ENCODE measurements at places on chromosomes 2 and 18.
A peak's percentile ranks its signal among the peaks of the same experiment; 100 is the strongest.

DNA sequence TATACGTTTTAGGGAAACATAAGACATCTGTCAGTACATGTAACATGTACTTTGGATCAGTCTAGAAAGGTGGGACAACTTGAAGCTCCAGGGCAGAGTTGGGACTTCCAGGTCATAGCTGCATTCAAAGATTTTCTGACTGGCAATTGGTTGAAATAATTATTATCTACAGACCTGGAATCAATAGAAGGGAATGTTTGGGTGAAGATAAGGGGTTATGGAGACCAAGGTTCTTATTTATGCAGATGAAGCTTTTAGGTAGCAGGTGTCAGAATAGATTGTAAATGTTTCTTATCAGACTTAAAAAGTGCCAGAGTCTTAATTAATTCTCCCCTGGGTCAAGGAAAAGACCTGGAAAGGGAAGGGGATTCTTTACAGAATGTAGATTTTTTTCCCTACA, 19.8 kb downstream of the RPIA start:
- no peak for DNase-seq

DNA sequence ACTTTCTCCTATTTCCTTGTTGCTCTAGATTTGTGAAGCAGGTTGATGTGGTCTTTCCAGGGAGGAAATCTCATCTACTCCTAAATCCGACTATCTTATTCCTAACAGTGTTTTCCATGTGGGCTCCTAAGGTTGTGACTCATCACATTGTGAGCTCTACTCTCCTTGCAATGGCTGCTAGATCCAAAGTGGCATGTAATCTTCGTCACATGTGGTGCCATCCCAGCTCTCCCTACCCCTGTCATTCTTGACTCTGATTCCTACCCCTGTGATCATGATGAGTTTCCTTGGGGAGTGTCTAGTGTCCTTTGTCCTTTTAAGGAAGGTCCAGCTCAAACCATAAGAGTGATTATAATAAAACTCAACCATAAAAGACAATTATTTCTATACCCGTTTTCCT, 47.3 kb upstream of the GULP1 start:
- DNase-seq, result peak; percentile 23

GRCh38 chr2:152635635-152636298, 81.5 kb downstream of the PRPF40A start:
- peak; percentile 54 for DNase-seq

- DNase-seq, result no peak
Measured at GRCh38 chr18:21054252-21054821, 57.3 kb downstream of the ROCK1 start.

- peak; percentile 93 for DNase-seq
Measured at GRCh38 chr2:8148260-8149006, 533.4 kb upstream of the ID2 start.

- DNase-seq, result no peak
Measured at GRCh38 chr2:162230761-162231160, 12.5 kb downstream of the FAP start.

DNA sequence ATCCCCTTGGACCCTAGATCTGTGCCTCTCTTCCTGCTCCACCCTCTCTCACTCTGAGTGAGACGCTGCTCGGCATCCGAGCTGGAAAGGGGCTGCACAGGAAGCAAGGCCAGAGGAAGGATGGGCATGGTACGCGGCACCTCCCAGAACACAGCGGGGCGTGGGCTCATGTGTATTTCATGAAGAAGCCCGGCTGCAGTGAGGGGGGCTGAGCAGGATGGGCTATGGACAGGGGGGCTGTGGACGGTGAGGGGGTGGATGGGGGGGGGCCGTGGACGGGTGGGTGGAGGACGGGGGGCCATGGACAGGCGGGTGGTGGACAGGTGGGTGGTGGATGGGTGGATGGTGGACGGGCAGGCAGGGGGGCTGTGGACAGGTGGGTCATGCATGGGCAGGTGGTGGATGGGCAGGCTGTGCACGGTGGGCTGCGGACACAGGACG, 28.5 kb downstream of the SLC66A2 start:
- DNase-seq, result no peak

GRCh38 chr2:6864923-6865345, 773 bp downstream of the CMPK2 start:
- DNase-seq, result no peak

GRCh38 chr2:238499731-238500580, 73.2 kb downstream of the ASB1 start:
- no peak for DNase-seq

GRCh38 chr2:30139131-30139870, 7.5 kb upstream of the YPEL5 start:
- no peak for DNase-seq

GRCh38 chr2:105517814-105518705, 119.2 kb upstream of the FHL2 start:
- peak; percentile 62 for DNase-seq

GRCh38 chr2:37059841-37060240, 24.3 kb downstream of the HEATR5B start:
- no peak for DNase-seq

DNA sequence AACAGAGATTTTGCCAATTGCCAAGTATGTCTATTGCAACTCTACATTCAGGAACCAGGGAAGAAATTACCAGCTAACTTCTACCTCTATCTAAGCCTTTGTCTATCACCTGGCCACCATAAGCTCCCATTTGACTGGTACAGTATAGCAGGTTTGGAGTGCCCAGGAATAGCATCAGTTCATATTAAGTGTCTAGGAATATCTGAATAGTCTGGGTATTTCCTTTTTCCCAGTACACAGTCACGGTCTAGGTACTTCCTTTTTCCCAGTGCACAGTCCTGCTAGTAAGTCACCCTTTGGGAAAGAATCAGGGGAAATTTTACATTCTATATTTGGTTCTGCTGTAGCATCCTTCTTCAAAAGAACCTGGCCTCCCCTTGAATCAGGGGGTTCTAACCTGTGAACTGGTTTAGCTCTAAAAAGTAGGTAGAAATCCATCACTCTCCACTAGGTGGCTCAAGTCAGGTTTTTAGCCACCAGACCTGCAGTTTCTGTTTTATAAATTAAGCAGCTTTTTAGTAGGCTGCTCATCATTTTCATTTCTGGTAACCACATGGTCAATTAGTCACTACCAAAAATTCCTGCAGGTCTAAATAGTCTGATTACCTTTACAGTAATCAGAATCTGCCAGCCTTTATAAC, 49.3 kb upstream of the DNAJC10 start:
- peak; percentile 38 for DNase-seq

GRCh38 chr2:232299927-232300674, 78.5 kb upstream of the ALPP start:
- no peak for DNase-seq

GRCh38 chr2:158217593-158217992, 115.9 kb downstream of the UPP2 start:
- DNase-seq, result no peak

DNA sequence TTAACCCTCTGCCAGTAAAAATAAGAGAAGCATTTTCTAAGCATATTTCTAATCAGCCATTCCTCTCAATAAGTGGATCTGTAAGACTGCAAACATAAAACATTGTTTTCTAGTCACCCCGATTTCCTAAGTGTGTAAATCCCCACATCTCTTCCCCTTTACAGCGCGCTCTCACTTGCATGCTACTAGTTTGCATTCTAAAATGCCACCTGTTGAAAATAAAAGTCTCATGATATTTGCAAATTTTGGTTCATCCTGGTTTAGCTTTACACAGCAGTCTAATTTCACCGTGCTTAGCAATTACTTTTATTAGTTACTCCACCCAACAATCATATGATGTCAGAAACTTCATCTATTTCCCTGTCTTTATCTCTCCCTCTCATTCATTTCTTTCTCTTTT, 1230.7 kb upstream of the ZEB2 start:
- no peak for DNase-seq

- no peak for DNase-seq
Measured at GRCh38 chr18:63206433-63207142, 113.0 kb downstream of the BCL2 start.

DNA sequence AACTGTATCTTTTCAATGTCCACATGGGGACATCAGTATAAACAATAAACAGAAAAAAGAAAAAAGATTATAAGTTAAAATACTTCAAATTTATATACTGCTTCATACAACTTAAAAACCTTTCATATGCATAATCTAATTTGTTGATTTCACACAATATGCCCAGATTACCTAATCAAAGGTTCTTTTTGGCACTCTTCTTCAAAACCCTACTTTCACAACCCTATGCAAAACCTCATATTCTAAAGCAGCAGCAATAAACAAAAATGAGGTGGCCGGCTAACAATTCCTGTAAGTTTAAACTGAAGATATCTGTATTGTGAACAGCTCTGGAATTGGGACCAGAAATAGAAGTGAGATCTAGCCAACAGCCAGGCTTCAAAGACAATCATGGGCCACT, 28.6 kb downstream of the STK17B start:
- DNase-seq, result no peak

- no peak for DNase-seq
Measured at GRCh38 chr18:4658804-4659203, 203.7 kb upstream of the DLGAP1 start.

- peak; percentile 6 for DNase-seq
Measured at GRCh38 chr2:186459009-186459408, 27.1 kb upstream of the ZC3H15 start.

DNA sequence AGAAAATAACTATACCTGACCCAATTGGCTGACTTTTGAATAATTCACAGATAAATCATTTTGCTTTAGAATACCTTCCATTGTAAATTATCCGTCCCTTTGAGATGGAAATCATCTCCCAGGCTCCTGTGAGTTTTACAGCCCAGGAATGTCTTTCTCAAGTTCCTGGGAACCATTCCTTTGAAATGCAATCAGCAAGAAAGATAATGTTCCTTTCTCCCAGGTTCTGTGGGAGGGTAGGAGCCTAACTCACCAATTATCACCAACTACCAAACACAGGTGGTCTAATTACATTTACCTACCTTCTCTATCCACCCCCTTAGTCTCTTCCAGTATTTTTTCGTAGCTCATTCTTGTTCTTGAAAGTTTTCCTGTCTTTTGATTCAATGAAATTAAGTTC, 1016.0 kb downstream of the SOCS6 start:
- DNase-seq, result no peak

- DNase-seq, result no peak
Measured at GRCh38 chr2:193556766-193557470, 1362.2 kb upstream of the TMEFF2 start.

- DNase-seq, result no peak
Measured at GRCh38 chr2:235951493-235951892, 216.7 kb downstream of the GBX2 start.

DNA sequence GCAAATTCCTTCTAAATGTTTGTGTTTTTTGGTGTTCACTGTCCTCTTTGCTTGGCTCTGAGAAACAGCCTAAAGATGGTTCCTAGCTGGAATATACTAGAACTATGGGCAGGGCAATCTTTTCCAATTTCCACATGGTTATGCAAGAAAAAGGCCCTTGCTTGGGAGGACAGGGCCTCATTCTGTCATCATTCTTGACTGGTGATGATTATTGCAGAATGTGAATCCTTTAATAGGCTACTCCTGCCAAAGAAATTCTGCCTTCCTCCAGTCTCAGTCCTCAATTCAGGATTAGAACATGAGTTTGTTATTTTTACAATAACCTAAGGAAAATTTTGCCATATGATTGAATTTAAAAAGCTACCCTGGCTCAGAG, 218.7 kb downstream of the HNMT start:
- no peak for DNase-seq

DNA sequence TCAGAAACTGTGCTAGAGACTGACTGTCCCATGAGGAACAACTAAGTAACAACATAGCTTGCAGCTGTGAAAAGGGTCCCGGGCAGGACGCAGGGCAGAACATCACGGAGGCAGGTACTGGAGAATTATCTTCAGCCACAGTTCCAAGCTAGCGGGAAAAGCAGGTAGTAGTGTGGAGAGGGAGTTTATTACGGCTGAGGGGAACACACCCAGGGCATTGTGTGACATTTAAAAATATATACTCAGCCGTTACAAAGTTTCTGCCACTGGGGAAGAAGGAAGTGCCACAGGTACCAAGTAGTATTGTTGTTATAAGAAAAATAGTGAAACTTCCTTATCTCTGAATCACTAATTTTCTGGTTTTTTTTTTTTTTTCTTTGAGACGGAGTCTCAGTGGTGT, 179.6 kb downstream of the LAMA1 start:
- DNase-seq, result no peak

DNA sequence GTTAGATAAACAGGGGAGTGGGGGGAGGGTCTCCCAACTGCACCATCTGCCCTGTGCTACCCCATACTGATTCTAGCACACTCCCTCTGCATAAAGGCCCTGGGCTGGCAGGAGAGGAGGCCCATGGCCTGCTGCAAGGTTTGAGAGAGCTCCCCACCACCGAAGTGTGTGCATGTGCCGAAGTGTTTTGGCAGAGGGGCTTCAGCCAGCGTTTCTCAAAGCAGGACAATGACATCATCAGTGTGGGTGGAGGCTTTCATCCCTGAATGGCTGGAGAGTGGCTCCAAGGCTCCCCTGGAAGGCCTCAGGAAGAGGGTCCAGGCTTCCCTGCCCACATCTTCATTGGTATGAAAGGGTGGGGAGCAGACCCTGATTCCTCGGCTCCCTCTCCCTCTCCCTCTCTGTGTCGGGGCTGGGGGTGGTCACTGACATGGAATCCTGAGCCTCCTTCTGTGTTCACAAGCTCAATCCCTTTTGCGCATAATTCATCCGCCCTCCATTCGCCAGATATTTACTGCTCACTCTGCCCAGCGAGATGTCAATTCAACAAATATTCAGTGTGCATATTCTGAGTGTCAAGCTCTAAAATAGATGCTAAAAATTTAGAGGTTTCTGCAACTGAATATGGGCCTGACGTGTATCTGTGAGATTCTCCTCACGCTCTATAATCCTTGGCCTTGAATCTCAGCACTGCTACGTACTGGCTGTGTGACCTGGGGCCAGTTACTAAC, 122.1 kb downstream of the CELF4 start:
- no peak for DNase-seq

DNA sequence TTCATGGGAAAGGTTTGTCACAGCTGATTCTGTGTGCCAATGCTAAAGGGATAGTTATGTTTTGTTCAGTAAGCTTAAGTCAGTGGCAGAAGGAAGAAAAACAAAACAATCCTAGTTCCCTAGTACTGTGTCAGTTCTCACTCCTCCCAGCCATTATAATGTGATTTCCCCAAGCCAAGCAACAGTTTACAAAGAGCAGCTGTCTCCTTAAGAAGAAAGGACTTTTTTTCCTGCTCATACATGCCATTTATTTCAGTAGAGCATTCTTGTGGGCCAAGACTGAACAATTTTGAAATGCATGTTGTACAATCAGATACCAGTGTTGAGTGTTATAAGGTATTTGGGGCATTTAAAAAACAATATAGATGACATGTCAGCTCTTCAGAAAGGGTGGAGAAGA, 52.1 kb downstream of the NEMP2 start:
- no peak for DNase-seq

- no peak for DNase-seq
Measured at GRCh38 chr18:5574843-5575242, 31.0 kb upstream of the EPB41L3 start.

- no peak for DNase-seq
Measured at GRCh38 chr18:37259711-37260110, 305.9 kb downstream of the CELF4 start.

- DNase-seq, result no peak
Measured at GRCh38 chr2:164943289-164943688, 12.0 kb downstream of the SLC38A11 start.

GRCh38 chr2:128690431-128690830, 371.8 kb upstream of the HS6ST1 start:
- DNase-seq, result no peak

GRCh38 chr2:24412812-24413211, 52.5 kb upstream of the ITSN2 start:
- DNase-seq, result no peak

- DNase-seq, result peak; percentile 92
Measured at GRCh38 chr2:19120941-19121750, 237.3 kb downstream of the OSR1 start.

GRCh38 chr2:12704378-12704777, 12.4 kb upstream of the TRIB2 start:
- no peak for DNase-seq
